NCI-H2107 (cell line): ENCODE measurements at places on chromosomes 13 and 19.

GRCh38 chr13:95533545-95534160 is 18.9 kb upstream of the CLDN10 start:
- no peak for DNase-seq

DNA sequence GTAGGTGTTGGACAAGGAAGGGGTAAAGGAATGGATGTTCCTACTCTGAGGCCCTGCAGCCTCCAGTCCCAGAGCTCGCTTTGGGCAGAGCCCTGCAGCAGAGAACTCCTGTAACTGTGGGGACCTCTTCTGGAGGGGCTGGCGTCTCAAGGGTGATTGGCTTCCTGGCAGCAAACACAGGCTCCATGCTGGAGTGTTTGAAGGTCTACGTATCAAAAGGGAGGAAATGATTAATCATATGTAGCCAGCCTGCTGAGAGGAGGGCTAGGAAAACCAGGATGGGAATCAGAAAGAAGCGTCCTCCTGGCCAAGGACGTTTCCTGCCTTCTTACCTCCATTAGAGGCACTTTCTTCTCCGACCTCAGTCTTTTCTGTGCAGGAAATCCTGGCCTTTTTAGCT is 208.5 kb downstream of the TSHZ3 start:
- no peak for DNase-seq

DNA sequence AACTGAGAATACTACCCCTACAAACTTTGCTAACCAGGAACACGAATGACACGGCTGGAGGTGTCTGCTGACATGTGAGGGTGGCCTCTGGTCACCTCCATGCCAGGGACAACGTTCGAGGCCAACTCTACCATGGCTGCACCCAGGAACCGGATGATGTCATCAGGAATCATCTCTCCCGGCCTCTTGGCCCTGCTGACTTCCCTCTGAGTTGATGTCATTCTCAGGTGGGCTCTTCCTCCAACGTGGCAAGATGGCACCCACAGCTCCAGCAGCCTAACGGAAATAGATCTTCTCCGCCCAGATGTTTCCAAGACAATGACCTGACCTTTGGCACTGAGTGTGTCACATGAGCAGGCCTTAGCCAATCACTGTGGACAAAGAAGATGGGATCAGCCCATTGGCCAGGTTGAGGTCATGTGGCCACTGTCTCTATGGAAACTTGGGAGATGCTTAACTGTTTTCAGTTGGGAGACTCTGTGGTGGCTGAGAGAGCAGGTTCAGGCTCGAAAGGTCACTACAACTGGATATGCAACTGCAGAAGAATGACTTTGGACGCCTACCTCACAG is 15.0 kb downstream of the MBD3L2B start:
- DNase-seq = no peak

DNA sequence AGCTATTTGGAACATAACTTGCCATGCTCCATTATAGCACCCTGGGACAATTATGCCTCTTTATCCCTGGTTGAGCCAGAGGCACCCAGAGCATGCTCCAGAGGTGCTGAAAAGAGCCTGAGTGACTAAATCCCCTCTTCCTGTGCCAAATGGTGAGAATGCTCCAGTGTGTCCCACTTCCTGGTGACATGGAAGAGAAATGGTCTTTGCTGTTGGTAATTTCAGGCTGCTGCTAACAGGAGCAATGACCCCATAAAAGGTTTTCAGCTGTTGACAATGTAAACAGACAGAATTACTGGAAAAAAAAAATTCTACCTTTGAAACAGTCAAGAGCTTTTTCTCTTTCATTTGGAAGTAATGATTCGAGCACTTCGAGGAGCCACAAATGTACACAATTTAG is 341.8 kb downstream of the FGF9 start:
- no peak for DNase-seq

GRCh38 chr19:45179072-45179891 is 698 bp downstream of the BLOC1S3 start:
- DNase-seq = no peak

- DNase-seq = no peak
Measured at GRCh38 chr19:10432736-10433130, 12.4 kb downstream of the PDE4A start.

DNA sequence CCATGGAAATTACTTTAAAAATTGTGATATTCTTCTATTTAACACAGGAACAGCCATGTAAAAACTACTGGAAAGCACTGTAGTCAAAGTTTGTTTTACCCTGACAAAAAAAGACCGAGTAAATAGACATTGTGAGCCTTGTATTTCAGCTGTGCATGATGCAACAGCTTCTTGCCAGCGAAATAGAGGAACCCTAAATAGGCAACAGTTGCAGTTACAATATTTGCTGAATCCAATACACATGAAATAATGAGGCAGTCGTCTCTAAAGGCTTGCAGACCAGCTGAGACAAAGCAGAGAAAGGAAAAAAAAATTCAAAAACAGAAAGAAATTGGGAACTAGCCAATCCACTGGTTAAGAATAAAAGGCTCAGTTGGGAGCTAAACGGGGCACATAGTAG is 1001.1 kb downstream of the OLFM4 start:
- no peak for DNase-seq

DNA sequence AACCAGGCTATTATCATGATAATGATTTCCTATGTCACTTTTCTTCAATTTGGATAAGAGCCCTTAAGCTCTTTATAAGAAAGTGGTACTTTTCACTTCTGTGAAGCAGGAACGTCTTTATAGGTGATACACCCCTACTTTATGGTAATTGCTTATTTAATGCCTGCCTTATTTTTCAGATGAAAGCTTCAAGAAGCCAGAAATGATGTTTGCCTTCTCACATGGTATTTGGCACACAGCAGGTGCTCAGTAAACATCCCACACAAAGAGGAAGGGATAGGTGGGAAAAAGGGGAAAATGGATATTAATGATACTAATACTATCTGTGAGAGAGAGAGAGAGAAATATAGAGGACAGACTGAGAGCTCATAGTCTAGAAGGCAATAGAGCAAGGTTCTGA is 29.0 kb upstream of the WASF3 start:
- DNase-seq = no peak

GRCh38 chr13:113905018-113905417 is 41.1 kb upstream of the GAS6 start:
- no peak for DNase-seq

DNA sequence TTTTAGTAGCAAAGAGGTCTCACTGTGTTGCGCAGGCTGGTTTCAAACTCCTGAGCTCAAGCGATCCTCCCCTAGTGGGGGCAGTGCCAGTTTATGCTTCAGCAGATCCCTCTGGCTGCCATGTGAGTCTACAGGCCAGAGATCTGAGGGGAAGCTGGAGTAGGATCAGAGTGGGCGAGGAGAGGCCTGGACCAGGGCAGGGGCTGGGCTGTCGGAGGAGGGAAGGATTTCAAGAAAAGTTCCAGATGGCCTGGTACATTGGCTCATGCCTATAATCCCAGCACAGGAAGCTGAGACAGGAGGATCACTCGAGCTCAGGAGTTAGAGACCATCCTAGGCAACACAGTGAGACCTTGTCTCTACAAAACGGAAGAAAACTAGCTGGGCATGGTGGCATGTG is 9.8 kb downstream of the DHX34 start:
- no peak for DNase-seq

DNA sequence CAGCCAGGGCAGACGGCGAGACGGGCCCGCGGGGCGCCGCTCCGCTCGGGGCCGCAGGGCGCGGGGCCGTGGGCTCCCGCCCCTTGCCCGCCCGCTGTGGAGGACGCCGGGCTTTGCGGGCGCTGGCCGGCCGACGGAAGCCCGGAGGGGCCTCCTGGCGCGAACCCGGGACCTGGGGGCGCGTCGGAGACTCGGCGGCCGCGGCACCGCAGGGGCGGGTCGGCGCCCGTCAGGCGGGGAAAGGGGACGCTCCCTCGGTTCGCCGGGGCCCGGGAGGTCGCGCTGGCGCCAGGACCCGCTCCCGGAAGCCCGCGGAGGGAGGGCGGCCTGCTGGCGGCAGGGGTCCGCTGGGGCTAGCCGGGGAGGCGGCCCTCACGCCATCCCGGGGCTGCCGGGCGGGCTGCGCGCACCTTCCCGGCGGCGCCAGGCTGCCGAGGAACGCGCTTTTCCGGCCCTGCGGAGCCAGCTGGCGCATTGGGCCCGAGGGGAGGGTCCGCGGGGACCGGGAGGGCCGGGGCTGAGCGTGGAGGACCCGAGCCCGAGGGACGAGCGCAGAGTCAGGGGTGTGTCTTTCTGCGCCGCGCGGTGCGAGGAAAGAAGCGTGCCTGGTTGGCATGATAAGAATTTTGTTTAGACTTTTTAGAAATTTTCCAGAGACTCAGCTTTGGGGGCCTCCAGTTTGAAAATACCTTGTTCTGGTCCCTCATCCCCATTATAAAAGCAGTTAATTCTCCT is 511 bp downstream of the GARRE1 start:
- no peak for DNase-seq

GRCh38 chr13:110047496-110047895 is 259.5 kb downstream of the COL4A1 start:
- peak; percentile 27 for DNase-seq

- no peak for DNase-seq
Measured at GRCh38 chr19:15296841-15297415, 35.4 kb downstream of the BRD4 start.

- DNase-seq = no peak
Measured at GRCh38 chr13:45092663-45093062, 27.6 kb upstream of the GTF2F2 start.

DNA sequence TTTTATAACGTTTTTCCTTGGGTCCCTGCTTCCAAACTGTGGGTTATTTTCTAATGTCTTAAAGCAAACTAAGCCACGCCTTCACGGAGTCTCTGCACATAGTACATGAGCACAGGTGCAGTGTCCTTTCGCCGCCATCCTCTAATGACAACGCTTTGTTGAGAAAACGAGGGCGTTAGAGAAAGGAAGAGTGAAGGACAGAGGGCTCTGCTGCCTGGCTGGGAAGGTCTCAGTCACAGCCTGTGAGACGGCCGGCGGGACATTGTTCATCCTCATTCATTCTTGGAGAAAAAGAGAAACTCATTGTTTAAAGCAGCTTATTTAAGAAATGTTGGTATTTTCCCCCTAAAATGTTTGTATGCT is 9.5 kb downstream of the IL17D start:
- no peak for DNase-seq

DNA sequence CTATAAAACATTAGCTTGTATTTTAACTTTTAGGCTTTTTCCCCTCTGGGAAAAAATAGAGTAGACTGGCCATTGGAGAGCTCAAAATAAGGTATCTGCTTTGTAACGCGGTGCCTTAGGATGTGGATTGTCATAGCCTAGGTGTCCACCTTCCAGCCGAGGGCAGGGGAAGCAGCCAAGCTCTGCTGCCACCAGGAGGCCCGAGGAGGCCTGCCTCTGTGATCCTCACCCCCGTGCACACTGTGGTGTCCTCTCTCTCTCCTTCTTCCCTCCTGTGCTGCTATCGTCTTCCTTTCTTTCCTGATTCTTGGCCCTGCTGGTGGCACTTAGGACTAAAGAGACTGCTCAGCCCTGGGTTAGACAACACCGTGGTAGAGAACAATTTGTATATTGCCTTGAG is 11.3 kb downstream of the HNRNPM start:
- DNase-seq = no peak

DNA sequence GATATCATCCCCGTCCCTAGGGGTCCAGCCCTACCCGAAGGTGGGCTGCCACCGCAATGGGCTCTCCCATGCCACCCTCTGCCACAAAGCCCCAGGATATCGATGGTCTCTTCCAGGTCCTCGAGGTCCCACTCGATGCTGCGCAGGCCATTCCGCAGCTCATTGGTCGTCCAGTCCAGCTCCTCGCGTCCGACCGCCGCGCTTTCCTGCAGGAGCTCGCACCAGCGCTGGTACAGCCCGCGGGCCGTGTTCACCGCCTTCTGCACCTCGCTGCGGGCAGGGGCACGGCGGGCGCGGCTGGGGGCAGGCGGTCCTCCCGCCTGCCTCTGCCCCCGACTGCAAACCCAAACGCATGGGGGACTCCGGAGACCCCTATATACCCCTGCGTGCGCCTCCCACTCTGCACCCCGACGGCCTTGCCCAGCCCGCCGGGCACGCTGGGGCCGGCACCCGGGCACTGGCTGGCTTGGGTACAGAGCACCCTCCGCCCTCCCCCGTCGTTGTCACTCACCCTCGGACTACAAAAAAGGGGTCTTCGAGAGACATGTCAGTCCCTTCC is 468 bp downstream of the STX10 start:
- DNase-seq = no peak
